Activated naive CD8-positive, alpha-beta T cell treated with anti-CD3 and anti-CD28 coated beads for 36 hours (primary cell): ENCODE measurements at places on chromosomes 11 and 22.

DNA sequence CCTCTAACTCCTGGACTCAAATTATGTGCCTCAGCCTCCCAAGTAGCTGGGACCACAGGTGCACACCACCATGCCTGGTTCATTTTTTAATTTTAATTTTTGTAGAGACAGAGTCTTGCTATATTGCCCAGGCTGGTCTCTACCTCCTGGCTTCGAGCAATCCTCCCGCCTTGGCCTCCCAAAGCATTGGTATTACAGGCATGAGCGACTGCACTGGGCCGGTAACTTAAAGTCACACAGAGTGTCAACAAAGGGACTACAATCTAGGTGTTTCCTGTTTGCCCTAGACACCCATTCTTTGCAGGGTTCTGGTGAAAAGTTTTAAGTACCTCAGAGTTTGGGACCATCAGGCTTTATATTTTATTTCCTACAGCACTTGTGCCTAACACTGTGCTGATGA lies 8.4 kb downstream of the UVRAG start:
- H3K4me3 ChIP-seq, result no peak overlapping the region
- H3K36me3 ChIP-seq, result peaks cover 18% of the 10 kb centered on the region
- peaks cover 43% of the 10 kb centered on the region for H3K4me1 ChIP-seq
- no peak overlapping the region for H3K27ac ChIP-seq
- no peaks in the 10 kb centered on the region for H3K27me3 ChIP-seq

- H3K36me3 ChIP-seq, result peaks cover 67% of the 10 kb centered on the region
- no peaks in the 10 kb centered on the region for H3K27me3 ChIP-seq
- no peak overlapping the region for H3K4me3 ChIP-seq
Measured at GRCh38 chr11:14625586-14626205, 17.9 kb upstream of the PDE3B start.

- H3K36me3 ChIP-seq, result no peaks in the 10 kb centered on the region
- H3K27ac ChIP-seq, result no peak overlapping the region
- no peak for DNase-seq
- H3K4me1 ChIP-seq, result no peaks in the 10 kb centered on the region
Measured at GRCh38 chr11:82719361-82720105, 14.1 kb downstream of the FAM181B start.

GRCh38 chr22:42622061-42622710 lies 7.5 kb upstream of the POLDIP3 start:
- no peak overlapping the region for H3K4me3 ChIP-seq
- no peaks in the 10 kb centered on the region for H3K27me3 ChIP-seq

- H3K36me3 ChIP-seq, result no peaks in the 10 kb centered on the region
- H3K4me3 ChIP-seq, result no peak overlapping the region
- DNase-seq, result no peak
- H3K27ac ChIP-seq, result no peak overlapping the region
Measured at GRCh38 chr11:117437041-117437790, 109.6 kb downstream of the CEP164 start.

- no peaks in the 10 kb centered on the region for H3K27me3 ChIP-seq
- H3K4me3 ChIP-seq, result no peak overlapping the region
- peaks cover 66% of the 10 kb centered on the region for H3K4me1 ChIP-seq
- no peak for DNase-seq
- H3K36me3 ChIP-seq, result peaks cover 33% of the 10 kb centered on the region
- no peak overlapping the region for H3K27ac ChIP-seq
Measured at GRCh38 chr22:28813772-28814518, 13.6 kb upstream of the XBP1 start.

DNA sequence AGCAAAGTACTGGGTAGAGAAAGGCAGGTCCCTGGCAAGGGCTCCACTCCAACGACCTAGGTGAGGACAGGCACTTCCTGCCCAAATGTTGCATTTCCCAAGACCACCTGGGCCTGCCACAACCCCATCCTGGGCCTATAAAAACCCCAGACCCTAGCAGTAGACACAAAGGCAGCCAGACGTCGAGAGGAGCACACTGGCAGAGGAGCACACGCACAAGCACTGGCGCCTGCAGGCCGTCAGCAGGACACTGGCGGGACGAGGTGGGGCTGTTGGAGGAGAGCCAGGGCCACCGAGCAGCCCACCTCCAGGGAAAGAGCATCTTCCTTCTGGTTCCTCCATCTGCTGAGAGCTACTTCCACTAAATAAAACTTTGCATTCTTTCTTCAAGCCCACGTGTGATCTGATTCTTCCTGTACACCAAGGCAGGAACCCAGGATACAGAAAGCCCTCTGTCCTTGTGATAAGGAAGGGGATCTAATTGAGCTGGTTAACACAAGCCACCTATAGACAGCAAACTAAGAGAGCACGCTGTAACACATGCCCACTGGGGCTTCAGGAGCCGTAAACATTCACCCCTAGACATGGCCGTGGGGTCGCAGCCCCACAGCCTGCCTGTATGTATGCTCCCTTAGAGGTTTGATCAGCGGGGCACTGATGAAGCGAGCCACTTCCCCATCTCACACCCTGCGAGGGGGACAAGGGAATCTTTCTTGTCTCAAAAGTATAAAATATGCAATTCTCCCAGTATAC lies 89.7 kb upstream of the MTMR2 start:
- peaks cover 60% of the 10 kb centered on the region for H3K4me1 ChIP-seq
- H3K27ac ChIP-seq, result peak overlapping the region; percentile 94
- DNase-seq, result peak; percentile 31
- H3K36me3 ChIP-seq, result peaks cover 5% of the 10 kb centered on the region
- H3K4me3 ChIP-seq, result peak overlapping the region; percentile 62

DNA sequence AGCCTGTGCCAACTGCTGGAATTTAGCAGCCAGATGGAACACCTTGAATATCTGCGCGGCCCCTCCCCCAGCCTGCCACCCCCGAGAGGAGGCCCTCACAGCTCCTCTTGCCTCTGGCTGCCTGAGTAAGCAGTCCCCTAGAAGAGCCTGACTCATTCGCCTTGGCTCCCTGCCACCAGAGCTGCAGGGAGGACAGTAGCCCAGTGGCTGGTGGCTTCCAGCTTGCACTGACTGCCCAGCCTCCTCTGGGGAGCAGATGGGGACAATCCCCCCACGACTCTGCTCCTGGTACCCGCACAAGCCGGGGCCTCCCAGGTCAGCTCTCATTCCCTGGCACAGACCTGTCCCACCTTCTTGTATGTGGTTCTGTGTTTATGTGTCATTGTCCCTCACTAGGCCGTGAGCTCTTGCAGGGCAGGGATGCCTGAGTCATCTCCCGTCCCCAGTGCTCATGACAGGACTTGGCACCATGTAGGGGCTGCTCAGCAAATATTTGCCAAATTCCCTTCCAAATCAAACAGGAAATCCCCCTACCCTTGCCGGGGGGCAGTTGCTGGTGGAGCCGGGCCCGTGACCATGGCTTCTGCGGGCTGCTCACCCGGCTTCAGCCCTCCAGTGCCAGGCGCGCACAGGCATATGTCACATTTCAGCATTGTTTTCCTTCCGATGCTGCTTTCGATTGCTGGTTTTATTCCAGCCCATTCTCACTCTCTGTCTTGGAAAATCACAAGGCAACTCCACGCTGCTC lies 43.6 kb downstream of the CACNG2 start:
- H3K36me3 ChIP-seq, result no peaks in the 10 kb centered on the region
- H3K4me1 ChIP-seq, result no peaks in the 10 kb centered on the region
- no peak overlapping the region for H3K4me3 ChIP-seq
- no peak overlapping the region for H3K27ac ChIP-seq

GRCh38 chr11:10731064-10731680 lies 19.9 kb upstream of the CTR9 start:
- H3K4me1 ChIP-seq, result peaks cover 17% of the 10 kb centered on the region
- no peak for DNase-seq
- no peak overlapping the region for H3K4me3 ChIP-seq
- peaks cover 29% of the 10 kb centered on the region for H3K27me3 ChIP-seq

- peaks cover 83% of the 10 kb centered on the region for H3K4me1 ChIP-seq
- H3K4me3 ChIP-seq, result peak overlapping the region; percentile 27
- H3K27ac ChIP-seq, result peak overlapping the region; percentile 71
- peaks cover 51% of the 10 kb centered on the region for H3K36me3 ChIP-seq
Measured at GRCh38 chr11:68468217-68468828, 7.8 kb downstream of the PPP6R3 start.

DNA sequence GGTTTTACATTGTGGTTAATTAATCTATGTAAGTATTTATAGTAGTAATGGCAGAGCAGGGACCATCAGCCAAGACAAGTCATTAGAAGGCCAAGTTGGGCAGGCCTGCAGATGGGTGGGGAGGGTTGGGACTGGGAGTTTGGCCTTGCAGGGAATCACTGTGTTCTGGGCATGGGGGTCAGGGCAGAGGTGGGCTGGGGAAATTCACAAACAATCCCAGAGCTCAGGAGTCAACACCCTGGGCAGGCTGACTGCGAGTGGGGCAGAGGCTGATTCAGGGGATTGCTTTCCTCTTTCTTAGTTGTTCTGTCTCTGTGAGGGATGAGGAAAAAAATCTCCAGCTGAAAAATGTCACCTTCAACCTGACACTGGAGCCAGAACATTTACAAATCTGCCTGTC lies 322.5 kb downstream of the NTM start:
- H3K27me3 ChIP-seq, result peaks cover 43% of the 10 kb centered on the region
- no peak overlapping the region for H3K4me3 ChIP-seq
- no peak for DNase-seq
- peaks cover 2% of the 10 kb centered on the region for H3K4me1 ChIP-seq

DNA sequence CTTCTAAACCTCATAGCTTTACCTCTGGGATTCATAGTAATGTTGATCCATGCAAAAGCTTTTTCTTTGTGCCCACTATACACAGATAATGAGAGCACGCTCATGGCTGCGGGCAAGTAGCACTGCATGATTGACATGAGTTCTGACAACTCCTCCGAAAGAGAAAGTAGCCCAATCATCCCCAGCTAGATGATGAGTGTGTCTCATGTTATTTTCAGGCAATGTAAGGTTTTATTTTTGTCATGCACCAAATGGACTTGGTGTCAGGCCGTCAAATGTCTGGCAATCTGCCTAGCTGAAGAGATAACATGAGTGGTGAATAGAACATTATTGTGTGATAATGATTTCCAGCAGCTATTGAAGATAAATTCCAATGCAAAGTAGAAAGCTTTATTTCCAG lies 662.6 kb downstream of the NTM start:
- H3K4me1 ChIP-seq, result no peaks in the 10 kb centered on the region
- no peaks in the 10 kb centered on the region for H3K36me3 ChIP-seq
- no peak overlapping the region for H3K4me3 ChIP-seq
- H3K27ac ChIP-seq, result no peak overlapping the region
- no peaks in the 10 kb centered on the region for H3K27me3 ChIP-seq

- H3K27me3 ChIP-seq, result no peaks in the 10 kb centered on the region
Measured at GRCh38 chr11:61354208-61354607, 7.5 kb downstream of the CYB561A3 start.

DNA sequence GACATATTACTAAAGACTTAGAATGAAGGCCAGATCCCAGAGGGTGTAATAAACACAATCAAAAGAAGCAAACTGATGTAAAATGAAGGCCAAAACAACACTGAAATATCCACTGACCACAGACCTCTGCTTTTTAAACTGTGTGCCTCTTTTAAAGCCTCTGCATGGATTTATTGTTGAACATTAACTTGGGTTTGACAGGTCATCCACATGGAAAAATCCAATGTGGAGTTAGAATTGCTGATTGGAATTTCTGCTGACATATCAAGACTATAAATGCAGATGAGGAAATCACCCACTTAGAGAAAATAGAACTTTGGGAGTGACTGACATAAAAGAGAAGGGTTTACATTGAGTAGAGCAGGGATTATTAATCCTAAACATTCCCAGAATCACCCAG lies 853.9 kb upstream of the RAG2 start:
- no peak for DNase-seq
- H3K27ac ChIP-seq, result no peak overlapping the region
- no peaks in the 10 kb centered on the region for H3K27me3 ChIP-seq
- no peak overlapping the region for H3K4me3 ChIP-seq
- no peaks in the 10 kb centered on the region for H3K36me3 ChIP-seq

DNA sequence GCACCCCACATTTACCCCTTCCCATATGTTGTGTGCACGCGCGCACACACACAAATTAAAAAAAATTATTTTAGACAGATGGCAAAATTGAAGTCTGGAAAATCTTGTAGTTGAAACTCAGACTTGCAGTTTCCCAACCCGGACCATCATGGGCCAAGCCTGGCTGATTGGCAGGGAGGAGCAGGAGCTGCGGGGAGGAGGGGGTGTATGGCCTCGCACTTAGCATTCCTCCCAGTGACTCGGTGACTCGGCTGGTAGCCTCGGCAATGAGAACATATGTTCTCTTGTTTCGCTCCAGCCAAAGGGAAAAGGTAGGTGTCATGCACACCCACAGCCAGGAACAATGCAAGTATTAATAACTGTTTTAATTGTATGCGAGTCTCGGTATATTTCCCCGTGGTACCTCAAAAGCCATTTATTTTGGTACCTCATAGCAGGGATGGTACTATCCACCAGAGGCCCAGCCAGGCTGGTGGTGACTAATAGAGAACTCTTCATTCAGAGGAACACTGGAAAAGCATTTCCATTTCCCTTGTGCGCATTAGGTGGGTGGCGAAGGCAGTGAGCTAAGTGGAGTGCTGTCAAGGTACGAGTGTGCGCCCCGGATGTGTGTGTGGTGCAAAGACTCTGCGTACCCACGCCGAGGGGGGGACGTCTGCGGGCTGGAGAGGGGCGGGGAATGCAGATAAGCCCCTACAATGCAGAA lies 92.5 kb downstream of the DSCAML1 start:
- peaks cover 11% of the 10 kb centered on the region for H3K27me3 ChIP-seq
- H3K36me3 ChIP-seq, result no peaks in the 10 kb centered on the region
- no peak overlapping the region for H3K27ac ChIP-seq
- DNase-seq, result no peak
- peaks cover 6% of the 10 kb centered on the region for H3K4me1 ChIP-seq

DNA sequence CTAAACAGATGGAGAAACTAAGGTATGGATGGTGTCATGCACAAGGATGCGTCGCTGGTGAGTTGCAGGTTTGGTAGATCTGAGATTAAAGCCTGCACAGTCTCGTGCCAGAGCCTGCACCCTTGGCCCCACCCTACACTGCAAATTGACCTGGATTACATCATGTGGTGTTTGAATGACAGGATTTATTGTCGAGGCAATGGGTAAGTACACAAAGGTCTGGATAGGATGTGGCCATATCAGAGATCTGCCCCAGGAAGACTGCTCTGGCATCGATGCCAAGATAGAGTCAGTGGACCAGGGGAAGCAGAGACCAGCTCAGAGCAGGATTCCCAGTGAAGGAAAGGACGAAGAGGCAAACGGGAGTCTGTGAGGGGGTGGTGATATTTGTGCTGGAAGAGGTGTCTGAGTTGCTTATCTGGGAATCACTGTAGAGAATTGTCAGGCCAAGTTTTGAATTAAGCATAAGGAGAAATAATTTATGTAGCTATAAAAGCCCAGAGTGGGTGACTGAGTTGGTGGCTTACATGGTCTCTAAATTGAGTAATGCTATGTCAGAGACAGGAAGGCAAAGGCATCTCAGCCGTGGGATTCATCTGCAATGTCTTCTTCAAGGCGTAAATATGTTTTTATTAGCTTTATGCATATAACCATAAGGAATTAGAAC lies 499.6 kb upstream of the B3GAT1 start:
- no peaks in the 10 kb centered on the region for H3K36me3 ChIP-seq
- H3K4me1 ChIP-seq, result no peaks in the 10 kb centered on the region
- H3K27ac ChIP-seq, result no peak overlapping the region
- no peak for DNase-seq
- H3K4me3 ChIP-seq, result no peak overlapping the region
- peaks cover 3% of the 10 kb centered on the region for H3K27me3 ChIP-seq

DNA sequence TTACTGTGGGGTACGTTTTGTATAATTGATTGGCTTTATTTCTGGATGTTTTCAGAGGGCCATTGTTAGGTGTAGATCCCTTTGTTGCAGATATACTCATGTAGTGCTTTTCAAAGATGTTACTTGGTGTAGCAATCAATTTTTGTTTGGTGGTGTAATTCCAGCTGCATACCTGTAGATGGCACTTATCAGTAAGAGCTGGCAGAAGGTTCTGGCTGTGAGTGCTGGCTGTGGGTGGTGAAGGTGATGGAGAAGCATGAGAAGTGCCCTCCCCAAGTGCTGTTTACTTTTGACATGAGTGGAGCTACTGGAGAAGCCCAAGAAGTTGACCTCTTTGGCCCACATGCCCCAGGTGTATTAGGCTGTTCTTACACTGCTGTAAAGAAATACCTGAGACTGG lies 1074.9 kb downstream of the FAM181B start:
- peaks cover 2% of the 10 kb centered on the region for H3K36me3 ChIP-seq
- DNase-seq, result no peak
- peaks cover 30% of the 10 kb centered on the region for H3K27me3 ChIP-seq
- H3K4me3 ChIP-seq, result no peak overlapping the region
